ENCODE measurements at places on chromosomes 16 and 17.

GRCh38 chr17:227946-228615 is 46.6 kb upstream of the DOC2B start:
- DNase-seq: no peak

GRCh38 chr17:78665387-78665951 is 88.3 kb upstream of the DNAH17 start:
- no peak for DNase-seq

- no peak for DNase-seq
Measured at GRCh38 chr16:3283543-3284447, 504 bp downstream of the ZNF263 start.

DNA sequence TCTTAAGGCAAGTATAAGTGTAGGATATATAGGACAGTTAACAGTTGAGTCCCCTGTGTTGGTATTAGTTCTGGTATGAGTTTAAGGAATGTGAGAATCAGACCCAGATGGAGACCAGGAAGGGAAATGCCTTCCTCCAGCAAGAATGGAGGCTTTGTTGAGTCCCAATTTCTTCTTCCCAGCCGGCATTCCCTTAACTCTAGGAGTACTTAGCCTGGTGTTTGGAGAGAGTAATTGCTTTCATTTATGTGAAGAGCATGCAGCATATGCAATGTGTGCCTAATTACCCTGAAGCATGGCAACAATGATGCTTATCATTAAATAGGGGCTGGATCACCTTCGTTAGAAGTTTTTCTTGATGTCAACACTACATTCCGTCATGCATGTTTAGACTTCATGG is 225.9 kb upstream of the XYLT1 start:
- DNase-seq: no peak

DNA sequence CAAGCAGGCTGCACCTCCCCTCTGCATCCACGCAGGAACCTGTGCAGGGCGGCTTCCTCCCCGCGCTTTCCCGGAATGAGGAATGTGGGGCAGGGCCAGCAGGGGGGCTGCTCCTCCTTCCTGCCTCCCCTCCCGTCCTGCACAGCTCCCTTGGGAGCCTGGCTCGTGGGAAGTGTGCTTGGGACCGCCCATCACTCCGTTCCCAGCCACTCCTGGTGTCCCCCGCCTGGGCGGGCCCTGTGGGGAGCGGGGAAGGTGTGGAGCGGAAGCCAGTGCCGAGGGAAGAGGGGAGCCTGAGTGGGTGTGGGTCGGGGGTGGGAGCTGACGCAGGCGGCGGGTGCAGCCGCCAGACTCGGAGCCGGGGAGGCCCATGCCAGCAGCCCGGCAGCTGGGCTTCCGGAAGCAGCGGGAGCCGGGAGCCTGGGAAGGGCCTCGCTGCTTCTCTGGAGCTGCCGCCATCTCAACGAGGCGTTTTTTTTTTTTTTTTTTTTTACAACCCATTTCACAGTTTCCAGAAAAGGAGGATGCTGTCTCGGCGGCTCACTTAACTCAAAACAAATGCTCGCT is 24.1 kb downstream of the BAHCC1 start:
- no peak for DNase-seq

- DNase-seq: no peak
Measured at GRCh38 chr16:87317750-87318644, 805 bp upstream of the C16orf95 start.

DNA sequence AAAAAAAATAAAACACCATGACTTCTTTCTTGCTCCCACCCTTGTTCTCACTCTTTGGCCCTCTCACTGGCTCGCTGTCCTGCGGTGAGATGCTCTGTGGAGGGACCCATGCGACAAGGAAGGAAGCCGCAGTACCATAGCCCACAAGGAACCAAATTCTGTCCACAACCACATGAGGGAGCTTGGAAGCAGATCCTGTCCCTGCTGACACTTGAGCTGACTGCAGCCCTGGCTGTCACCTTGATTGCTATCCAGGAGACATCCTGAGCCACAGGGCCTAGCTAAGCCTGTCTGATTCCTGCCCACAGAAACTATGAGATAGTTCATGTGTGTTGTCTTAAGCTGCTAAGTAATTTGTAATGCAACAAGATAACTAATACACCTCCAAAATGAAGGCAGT is 4.8 kb upstream of the MT2A start:
- DNase-seq: no peak

GRCh38 chr16:48197294-48197693 is 41.5 kb upstream of the ABCC12 start:
- no peak for DNase-seq

DNA sequence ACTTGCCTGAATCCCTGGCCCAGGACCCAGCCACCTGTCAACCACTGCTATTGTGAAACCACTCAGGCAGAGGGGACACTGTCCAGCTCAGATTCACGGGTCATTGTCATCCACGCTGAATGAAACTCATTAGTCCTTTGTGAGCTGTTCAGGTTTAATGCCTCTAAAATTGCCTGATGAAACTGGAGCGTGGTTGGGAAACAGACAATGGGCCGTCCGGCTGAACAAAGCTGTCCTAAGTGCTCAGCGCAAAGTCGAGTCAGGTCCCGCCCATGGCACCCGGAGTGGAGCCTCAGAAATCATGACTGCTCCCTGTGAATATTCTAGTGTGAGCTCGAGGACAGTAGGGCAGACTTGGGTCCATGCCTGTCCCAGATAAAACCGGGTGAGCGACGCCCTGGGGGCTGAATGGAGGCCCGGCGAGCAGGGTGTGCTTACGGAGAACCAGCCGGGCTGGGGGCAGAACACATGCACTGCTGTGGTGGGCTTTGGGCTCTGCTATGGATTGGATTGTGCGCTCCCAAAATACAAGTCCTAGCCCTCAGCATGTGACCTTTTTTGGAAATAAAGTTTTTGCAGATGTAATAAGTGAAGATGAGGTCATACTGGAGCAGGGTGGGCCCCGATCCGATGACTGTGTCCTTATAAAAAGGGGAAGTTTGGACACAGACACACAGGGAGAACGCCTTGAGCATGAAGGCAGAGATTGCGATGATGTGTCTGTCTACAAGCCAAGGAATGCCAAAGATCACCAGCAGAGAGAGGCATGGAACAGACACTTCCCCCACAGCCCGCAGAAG is 12.9 kb upstream of the CMIP start:
- DNase-seq: no peak

- no peak for DNase-seq
Measured at GRCh38 chr16:9362050-9362449, 270.6 kb downstream of the HAPSTR1 start.

DNA sequence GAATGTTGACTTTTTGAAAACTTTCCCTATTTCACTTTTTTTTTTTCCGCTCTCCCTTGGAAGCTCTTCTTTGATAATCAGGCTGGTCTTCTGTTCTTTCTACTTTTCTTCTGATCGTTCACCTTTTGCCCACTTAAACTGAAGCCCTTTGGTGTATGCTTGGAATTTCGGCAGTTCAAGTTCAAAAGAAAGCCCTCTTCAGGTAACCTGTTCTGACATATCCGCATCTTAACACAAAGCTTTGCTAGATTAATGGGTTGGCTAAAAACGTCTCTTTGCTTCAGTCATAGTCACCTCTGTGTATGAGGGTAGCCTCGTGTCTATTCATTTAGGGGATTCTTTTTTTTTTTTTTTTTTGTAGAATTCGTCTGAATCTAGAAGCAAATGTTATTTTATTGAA is 1115.8 kb upstream of the RBFOX1 start:
- no peak for DNase-seq

- DNase-seq: no peak
Measured at GRCh38 chr16:2455081-2455845, 4.6 kb upstream of the TEDC2 start.

DNA sequence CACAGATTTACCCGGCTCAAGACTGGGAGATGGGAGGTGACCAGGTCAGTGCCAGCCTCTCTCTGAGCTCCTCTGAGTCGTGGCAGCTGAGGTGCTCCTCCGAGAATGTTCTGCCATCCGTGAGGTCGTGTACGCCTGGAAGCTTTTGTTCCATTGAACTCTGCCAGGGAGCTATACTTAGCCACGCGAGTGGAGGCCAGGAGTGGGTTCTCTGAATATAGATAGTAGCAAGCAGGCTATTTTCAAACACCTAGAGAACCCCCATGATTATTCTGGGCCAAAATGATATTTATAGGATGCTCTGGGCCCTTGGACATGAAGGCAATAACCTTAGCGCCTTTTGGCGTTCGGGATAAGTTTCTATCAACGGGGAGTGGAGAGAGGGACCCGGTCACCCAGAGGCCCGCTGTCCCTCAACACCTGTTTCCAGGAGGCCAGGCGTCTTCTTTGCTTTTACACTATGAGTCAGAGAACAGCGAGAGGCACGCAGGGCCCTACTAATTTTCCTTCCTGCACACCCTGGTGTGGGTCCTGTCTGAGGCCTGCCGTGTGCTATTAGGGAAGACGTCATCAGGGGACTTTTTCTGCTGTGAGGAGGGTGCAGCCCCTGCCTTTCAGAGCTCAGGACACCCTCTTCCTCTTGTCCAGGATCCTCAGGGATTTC is 11.0 kb upstream of the MVD start:
- DNase-seq: no peak

GRCh38 chr17:62778990-62779681 is 29.0 kb downstream of the MARCHF10 start:
- no peak for DNase-seq

All from activated naive CD4-positive, alpha-beta T cell (primary cell).